NAMALWA (cell line): ENCODE measurements at places on chromosomes 2 and 18.

DNA sequence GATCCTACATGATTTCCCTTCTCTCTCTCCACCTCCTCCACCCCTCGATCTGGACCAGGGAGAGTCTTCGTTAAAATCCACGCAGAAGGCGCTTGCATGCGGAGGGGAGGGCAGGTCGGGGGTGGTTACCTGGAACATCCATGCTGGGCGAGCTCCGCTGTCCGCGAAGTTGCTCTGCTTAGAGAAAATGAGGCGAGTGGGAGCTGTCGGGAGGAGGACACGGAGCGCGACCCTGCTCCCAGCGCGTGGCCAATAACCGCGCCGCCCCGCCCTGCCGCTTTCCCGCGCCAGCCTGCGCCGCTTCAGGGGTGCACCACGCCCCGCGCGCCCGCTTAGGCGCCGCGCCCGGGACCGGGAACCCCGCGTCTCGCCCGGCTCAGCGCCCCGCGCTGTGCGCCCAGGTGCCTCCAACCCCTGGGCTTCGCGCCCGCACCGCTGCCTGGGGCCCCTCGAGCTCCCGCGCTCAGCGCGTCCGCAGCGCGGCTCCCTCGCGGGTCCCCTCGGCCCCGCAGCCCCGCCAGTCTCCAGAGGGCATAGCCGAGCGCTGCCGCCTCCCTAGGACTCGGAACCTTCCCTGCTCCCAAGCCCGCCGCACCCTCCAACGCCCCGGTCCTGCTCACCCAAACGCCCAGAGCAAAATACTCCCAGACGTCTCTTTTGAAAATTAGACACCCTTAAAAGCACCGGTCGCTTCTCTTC is 636 bp downstream of the CBLN2 start:
- DNase-seq = no peak

DNA sequence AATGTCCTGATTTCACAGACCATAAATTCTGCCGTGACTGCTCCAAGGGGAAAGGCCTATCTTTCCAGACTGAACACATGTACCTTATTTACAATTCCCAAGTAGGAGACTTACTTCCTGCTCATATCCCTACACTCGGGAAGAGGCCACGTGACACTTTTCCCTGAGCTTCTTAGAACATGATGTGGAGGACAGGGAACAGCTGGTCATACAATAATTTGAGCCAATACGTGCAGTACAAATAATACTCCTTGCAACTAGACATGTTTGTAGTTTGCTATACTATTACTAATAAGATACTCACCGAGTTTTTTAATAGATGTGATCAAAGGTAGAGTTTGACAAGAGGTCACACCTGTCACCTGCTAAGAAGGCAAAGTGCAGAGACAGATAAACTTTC is 256.4 kb downstream of the SP3 start:
- DNase-seq = no peak

GRCh38 chr2:43358410-43359201 is 132.2 kb upstream of the ZFP36L2 start:
- no peak for DNase-seq

DNA sequence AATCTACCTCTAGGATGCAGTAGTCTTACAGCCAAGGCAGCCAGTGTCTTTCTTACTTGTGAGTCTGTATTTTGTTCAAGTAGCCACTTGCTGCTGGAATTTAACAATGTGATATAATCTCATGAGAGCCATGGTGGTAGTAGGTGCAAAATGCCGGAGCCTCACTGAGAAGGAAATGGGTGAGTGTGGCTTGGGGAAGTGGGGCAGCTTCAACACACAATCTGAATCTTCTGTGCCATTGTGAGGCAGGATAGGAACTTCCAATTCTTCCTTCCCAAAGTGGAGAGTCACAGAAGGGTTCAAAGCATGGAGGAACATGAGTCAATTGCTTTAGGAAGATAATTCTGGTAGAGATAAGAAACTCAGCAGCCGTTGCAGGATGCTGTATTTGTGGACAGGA is 158.7 kb upstream of the APCDD1 start:
- no peak for DNase-seq

GRCh38 chr2:132656266-132656975 is 13.6 kb downstream of the LYPD1 start:
- no peak for DNase-seq

DNA sequence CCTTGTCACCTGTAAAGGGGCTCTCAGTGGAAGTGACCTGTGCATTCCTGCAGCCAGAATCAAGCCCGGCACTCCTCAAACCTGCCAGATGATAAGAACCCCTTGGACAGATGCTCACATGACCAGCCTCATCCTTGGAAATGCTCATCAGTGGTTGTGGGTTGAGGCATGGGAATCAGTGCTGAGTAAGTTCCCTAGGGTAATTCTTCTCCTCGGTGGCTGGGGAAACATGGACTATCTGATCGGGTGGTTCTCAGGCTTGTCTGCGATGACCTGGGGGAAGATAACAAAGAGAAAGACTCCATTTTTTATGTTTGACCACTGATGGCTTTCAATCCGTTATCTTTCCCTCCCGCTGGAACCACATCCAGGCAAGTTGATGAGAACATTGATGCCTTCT is 84.0 kb downstream of the SPP2 start:
- no peak for DNase-seq
